ENCODE measurements at places on chromosomes 2 and 18.
A peak's percentile ranks its signal among the peaks of the same experiment; 100 is the strongest.

DNA sequence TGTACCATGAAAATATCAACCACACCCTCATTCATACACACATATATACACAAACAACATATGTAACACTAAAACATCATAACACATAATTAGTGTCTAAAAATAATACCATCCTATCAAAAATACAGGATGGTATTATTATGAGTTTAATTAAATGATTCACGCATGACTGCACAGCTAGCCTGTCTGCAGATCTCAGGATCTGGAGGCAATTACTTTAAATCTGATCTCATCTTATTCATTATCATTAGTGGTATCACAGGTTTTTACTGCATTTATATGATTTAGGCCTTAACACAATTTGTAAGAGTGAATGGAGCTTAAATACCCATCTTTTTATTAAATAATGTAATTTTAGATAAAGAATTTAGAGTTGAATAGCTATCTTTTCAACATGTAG lies 443.4 kb upstream of the LINC00305 start:
- DNase-seq = no peak

GRCh38 chr2:151852260-151853069 lies 24.2 kb upstream of the ARL5A start:
- DNase-seq = no peak

DNA sequence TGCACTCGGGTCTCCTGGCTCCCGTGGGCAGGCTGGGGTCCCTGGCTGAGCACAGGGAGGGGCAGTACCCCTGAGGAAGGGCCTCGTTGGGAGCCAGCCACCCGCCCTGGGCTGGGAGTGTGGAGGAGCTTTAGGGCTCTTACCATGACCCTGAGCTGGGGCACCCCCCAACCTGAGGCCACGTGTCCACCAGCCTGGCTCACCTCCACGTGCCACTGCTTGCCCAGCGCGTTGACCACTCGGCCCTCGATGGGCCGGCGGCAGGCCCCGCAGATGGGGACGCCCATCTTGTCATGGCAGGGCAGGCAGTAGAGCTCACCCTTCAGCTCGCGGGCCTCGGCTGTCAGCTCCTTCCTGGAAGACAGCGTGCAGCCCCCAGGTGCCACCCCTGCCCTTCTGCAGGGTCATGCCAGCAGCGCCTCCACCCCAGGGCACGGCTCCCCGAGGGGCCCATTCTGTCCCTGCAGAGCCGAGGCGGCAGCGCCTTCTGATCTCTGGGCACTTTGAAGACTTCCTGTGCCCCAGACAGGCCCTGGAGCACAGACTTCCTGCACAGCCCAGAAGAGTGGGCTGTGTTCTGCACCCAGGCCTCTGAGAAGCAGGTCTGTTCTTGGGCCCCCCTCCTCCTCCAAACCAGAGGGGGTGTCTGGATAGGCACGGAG lies 4.0 kb upstream of the GPR17 start:
- no peak for DNase-seq

GRCh38 chr2:150571121-150571520 lies 83.7 kb upstream of the RND3 start:
- DNase-seq = no peak

GRCh38 chr2:12416600-12416999 lies 300.1 kb upstream of the TRIB2 start:
- DNase-seq = no peak

GRCh38 chr18:12656938-12657683 lies 796 bp downstream of the SPIRE1 start:
- peak; percentile 66 for DNase-seq

- DNase-seq = no peak
Measured at GRCh38 chr18:54942144-54942543, 17.1 kb downstream of the CCDC68 start.

Data from islet precursor cell (in vitro differentiated cells).